Stimulated activated CD4-positive, alpha-beta T cell treated with anti-CD3 and anti-CD28 coated beads, Interleukin-2, amount 100 ng/mL, for 4 hours (primary cell): ENCODE measurements at places on chromosomes 6 and 20.
A peak's percentile ranks its signal among the peaks of the same experiment; 100 is the strongest.

DNA sequence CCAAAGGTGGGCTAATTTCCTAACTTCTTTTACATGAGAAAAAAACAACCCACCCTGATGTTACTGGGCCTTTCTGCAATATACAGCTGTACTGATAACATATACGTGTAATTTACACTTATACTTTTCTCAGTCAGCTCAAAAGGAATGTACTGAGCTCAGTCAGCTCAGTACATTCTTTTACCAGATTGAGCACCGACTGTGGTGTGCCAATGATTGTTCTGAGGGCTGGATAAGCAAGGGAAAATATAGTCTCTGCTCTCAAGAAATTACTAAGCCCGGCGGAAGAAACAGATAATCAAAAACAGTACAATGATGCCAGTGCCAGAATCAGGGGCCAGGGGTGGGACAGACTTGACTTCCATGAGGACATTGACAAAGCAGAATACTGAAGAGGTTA, 10.0 kb upstream of the BLOC1S5 start:
- no peak for DNase-seq

DNA sequence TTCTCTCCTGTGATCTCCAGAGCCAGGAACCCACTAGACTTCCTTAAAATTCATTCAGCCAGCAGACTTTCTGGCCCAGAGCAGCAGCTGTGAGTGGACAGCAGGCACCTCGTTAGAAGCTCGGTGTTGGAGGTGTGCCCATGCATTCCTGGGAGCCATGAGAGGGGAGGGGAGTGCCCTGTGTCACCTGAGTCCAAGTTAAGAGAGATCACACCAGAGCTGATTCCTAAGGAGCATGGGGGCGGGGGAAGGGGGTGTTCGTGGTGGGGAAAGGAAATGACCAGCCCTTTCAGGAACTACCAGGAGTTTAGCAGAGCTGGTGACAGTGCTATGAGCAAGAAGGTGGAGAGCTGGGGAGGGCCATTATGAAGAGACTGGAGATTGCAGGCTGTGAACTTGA, 46.9 kb downstream of the GFRA4 start:
- no peak for DNase-seq

DNA sequence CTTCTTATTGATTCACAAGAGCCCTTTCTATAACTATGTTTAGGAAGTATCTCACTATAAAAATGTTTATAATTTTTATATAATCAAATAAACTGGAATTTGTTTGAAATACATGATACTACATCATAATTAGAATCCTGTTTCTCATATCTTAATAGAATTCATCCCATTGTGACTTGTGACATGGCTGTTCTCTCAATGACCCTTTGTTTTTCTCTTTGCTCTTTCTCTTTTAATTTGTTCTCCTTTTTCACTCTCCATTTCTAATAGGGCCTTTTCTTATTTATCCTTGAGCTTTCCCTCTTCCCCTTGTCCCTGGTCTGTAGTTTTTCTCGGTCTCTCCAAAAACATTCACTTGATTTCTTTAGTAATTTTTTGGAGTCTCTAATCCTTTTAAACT, 111.3 kb downstream of the ADGRB3 start:
- DNase-seq: no peak

GRCh38 chr20:49646126-49646525, 67.6 kb downstream of the B4GALT5 start:
- DNase-seq: no peak

GRCh38 chr20:35306931-35307517, 14.8 kb upstream of the FAM83C start:
- DNase-seq: no peak

DNA sequence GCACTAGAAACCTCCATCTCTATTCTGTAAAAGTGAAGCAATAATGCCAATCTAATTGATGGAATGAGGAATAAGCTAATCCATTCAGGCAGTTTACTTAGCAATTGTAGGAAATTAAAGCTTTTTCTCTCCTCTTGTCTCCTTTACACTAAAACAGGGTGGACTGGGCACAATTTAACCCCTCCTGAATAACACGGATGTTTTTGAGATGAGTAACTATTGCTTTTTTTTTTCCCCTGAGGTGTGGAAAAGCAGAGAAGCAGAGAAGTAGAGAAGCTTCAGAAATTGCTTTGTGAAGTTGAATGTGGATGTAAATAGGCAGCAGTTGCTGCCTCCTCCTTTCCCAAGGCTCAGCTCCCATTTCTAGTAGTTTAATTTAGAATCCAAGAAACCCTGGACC, 40.0 kb upstream of the GCNT2 start:
- no peak for DNase-seq

DNA sequence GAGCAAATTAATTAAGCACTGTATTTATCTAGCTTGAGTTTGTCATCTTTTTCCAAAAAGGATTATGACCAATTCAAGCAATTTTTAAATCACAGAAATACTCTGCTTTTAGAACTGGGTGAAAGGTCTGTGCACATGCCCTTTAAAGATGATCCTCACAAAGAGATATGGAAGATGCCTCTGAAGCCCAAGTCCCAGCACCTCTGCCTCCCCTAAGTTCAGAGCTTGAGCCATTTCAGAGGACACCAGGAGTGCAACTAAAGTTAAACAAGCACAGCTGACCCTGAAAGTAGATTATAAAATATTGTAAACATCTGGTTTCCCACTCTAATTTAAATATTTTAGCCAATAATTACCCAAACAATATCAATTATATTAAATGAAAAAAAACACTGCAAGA, 139.5 kb upstream of the BEND6 start:
- DNase-seq: no peak

- no peak for DNase-seq
Measured at GRCh38 chr6:148898376-148899014, 151.7 kb downstream of the UST start.

GRCh38 chr20:1987826-1988225, 6.0 kb downstream of the PDYN start:
- DNase-seq: no peak

- no peak for DNase-seq
Measured at GRCh38 chr6:169231790-169232506, 21.7 kb downstream of the THBS2 start.

DNA sequence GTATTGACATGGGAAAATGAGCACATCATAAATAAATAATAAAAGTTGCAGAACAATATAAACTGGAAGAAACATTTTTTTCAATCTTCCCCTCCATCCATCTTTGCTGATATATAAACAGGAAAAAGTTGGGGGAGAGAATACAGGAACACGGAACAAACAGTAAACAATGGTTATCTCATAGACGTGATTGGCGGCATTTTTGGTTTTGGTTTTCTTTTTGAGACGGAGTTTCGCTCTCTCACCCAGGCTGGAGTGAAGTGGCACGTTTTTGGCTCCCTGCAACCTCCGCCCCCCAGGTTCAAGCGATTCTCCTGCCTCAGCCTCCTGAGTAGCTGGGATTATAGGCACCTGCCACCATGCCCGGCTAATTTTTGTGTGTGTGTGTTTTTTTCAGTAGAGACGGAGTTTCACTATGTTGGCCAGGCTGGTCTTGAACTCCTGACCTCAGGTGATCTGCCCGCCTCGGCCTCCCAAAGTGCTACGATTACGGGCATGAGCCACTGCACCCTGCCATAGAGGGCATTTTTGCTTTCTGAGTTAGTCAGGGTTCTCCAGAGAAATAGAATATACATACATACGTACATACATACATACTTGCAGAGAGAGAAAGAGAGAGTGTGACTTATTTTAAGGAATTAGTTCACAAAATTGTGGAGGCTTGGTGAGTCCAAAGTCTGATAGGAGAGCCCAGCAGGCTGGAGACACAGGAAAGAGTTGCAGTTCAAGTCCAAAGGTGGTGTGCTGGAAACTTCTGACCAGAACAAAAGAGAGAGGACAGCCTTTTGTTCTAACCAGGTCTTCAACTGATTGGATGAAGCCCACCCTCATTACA, 22.6 kb downstream of the GNL1 start:
- DNase-seq: no peak

DNA sequence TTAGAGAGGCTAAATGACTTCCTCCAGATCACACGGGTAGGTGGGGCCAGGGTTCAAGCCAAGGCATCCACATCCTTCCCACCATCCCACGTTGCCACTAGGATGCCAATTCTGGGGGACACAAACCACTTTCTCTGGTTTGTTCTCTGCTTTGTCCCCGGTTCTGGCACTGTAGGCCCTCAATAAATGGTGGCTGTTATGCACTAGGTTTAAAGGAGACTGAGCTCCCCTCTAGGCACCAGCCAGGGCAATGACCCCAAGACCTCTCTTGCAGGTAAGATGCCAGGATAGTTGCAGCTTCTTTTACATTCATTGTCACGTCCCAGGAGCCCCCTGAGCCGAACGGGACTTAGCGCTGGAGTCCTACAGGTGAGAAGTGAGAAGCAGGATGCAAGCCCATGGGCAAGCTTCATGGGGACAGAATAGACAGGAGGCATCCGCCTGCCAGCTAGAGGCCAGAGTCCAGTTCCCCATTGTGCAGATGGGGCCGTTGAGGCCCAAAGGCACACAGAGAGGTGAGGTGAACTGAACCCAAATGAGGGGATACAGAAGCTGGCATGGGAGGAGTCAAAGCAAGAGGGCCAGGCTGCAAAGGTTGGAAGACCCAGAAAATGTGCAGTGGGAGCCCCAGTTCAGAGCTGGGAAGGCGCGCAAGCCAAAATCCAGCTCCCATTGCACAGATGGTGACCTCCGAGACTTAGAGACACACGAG, 677 bp downstream of the PXMP4 start:
- DNase-seq: no peak

DNA sequence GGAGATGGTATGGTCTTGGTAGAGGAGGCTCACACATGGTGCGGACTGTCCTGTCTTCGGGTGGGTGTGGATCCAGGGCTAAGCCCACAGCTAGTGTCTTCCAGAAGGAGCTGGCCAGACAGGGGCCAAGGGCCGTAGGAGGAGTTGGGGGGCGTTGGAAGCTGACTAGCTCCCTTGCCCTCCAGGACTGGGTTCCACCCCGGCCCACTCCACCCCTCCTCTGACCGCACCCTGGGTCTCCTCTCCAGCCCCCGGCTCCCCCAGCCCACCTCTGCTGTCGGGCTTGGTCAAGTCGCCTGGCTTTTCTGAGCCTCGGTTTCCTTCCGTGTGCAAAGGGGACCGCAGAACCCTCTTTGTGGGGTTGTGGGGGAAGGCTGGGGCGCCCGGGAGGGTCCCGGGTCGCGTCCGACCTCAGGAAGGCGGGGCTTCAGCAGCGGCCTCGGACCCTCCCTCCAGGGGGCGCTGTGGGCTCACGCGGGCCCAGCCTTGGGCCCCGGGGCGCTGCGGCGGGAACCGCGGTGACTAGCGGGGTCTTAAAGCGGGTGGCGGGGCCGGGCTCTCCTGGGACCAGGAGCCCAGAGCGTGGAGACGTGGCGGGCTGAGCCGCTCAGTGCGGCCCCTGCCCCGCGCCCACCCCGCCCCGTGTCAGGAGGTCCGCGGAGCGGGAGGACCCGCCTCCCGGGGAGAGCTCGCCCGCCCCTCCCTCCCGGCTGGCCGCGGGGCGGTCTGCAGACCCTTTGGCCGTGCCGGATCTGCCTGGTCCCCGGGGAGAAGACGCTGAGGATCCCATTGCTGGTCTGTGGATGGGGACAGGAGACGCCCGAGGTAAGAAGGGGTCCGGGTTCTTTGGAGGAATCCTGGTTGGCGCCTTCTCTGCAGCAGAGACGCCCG, 5.4 kb downstream of the NPBWR2 start:
- DNase-seq: peak; percentile 40

GRCh38 chr20:32514760-32515159, 70.4 kb downstream of the NOL4L start:
- no peak for DNase-seq

- DNase-seq: no peak
Measured at GRCh38 chr6:103184776-103185175, 1674.9 kb downstream of the HACE1 start.

DNA sequence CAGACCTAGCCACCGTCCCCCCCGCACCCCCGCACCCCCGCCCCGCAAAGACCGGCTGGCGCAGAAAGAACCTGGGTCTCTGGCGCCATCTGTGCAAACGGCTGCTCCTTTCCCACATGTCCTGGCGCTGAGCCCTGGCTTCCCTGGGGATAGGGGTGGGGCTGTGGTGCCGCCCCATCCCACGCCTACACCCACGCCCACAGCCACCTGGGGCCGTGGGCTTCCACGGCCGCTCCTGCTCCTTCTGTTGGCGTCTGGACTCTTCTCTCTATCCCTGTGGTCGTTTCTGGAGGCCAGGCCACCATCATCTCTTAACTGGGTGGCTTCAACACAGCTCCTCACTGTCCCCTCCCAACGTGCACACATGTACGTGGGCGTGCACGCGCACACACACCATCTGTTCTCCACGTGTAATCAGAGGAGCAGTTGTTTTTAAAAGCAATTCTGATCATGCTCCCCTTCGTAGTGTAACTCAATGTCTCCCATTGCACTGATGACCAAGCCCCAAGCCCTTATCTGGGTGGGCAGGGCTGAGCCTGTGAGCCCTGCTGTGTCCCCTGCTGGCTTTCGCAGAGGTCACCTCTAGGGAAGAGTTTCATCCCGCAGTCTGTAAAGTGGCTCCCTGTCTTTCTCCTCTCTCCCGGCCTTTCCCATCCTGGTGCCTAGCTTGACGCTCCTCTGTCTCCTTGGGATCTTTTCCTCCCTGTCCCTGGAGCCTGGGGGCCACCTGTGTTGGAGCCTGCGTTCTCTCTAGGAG, 31.9 kb upstream of the FAM83D start:
- no peak for DNase-seq

- DNase-seq: no peak
Measured at GRCh38 chr20:56178219-56178618, 70.3 kb upstream of the MC3R start.

GRCh38 chr6:44556046-44556445, 168.5 kb downstream of the CDC5L start:
- DNase-seq: no peak

DNA sequence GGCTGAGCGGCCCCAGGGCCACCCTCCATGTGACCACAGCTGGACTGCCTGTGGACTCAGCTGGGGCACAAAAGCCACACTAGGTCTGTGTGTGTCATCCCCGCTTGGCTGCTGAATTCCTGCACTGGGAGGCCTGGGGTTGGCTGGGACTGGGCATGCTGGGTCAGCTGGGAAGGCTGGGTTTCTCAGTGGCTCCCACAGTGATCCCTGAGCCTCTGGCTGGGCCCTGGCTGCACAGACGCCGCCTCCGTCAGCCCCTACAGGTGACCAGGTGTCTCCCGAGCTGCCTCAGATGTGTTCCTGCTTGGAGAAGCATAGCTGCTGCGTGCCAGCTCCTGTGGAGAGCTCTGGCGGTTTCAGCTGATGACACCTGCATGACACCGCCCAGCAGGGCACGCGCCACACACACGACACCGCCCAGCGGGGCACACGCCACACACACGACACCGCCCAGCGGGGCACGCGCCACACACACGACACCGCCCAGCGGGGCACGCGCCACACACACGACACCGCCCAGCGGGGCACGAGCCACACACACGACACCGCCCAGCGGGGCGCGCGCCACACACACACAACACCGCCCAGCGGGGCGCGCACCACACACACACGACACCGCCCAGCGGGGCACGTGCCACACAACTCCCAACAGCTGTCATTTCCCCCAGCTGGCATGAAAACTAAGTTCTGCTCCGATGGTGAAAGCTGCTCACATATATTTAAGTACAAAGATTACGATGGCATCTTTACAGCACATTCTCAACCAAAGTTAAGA, 88.8 kb downstream of the TAF4 start:
- DNase-seq: no peak

DNA sequence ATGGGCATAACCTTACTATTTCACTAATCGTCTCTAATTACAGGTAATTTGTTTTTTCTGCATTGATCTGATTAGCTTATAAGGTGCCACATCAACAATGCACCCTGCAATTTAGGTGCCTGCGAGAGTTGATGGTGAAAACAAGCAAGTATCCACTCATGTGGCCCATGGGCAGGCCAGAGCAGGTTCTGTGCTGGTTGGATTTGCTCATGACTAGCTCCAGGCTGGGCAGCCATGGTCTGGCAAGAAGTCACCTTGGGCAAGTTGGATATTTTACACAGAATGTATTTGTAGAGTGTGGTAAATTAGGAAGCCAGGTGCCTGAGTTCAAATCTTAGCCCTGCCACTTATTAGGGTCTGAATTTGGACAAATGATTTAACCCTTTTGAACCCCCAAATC, 25.3 kb downstream of the RAB44 start:
- DNase-seq: no peak
